ENCODE measurements at places on chromosomes 12 and 14.

GRCh38 chr12:5417500-5417899 lies 14.4 kb upstream of the NTF3 start:
- DNase-seq = no peak

GRCh38 chr12:122872815-122873361 lies 23.0 kb downstream of the VPS37B start:
- no peak for DNase-seq

- DNase-seq = no peak
Observed at GRCh38 chr12:50282721-50283228, 545 bp downstream of the LIMA1 start.

- no peak for DNase-seq
Observed at GRCh38 chr12:24415934-24416333, 466.5 kb upstream of the SOX5 start.

- no peak for DNase-seq
Observed at GRCh38 chr12:59097876-59098275, 177.6 kb upstream of the LRIG3 start.

- peak; percentile 23 for DNase-seq
Observed at GRCh38 chr12:101939856-101940265, 62.5 kb downstream of the DRAM1 start.

DNA sequence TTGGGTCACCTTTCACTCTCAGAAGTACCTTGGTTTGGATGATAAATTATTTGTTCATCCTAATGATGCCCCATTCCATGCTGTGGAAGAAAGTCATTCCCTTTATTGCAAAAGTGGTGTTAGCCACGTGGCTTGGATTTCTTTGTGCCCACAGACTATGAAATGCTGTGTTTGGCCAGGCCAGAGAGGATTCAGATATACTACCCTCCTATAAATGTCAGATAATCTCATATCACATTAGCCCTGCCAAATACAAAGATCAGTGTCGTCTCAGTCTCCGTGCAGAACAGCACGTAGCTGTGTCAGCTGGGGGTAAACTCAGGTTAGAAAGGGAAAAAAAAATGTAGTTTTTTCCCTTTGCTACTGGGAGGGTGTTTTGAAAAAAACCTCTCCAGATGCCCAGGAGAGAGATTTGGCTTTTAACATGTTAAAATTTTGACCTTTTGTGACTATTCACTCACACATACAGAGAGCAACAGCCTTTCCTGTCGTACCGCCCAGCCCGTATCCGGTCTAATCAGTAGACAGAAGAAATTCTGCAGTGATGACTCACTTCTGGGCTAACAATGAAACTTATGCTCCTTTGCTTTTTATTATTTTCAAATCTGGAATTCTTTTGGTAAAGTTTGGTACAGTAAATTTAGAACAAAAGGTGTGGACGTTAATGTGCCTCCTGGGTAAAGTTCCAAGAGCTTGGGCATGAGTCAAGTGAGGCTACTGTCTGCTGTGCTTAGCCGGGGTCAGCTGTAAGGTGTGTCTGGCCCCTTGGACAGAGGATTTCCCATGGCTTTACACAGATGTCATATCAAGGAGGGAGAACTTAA lies 8.5 kb upstream of the PTPRB start:
- DNase-seq = no peak

DNA sequence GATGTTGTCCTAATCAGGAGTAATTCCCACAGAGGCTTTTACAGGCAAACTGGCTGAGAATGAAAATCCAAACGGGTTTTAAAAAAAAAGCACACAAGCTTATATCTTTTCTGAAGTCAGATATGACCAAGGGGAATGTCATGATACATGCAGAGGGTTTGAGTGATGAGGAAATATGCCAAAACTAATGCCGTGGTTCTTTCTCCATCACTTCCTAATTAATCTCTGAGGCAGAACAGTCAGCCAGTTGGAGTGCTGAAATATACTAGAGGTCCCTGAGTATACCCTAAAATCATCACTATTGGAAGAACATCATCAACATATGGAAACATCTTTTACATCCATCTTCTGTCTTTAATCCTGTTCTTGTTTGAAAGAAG lies 160.8 kb upstream of the FAR2 start:
- DNase-seq = no peak

DNA sequence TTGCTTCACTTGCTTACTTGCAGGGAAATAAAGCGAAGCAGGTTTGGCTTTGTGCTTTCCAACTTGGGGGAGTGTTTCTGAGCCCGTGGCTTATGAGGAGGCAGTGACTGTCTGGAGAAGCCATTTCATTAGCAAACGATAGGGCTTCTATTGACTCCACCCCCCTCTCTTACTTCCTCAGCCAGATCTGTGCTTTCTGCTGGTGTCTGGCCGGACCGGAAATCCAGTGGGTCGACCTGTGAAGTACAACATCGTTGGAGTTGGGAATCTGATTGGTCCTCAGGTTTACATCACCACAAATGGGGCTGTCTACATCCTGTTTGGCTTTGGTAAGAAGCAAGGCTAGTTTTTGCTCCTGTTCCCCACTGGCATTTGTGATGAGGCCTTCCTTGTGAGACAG lies 22.3 kb downstream of the FAM234B start:
- DNase-seq = no peak

DNA sequence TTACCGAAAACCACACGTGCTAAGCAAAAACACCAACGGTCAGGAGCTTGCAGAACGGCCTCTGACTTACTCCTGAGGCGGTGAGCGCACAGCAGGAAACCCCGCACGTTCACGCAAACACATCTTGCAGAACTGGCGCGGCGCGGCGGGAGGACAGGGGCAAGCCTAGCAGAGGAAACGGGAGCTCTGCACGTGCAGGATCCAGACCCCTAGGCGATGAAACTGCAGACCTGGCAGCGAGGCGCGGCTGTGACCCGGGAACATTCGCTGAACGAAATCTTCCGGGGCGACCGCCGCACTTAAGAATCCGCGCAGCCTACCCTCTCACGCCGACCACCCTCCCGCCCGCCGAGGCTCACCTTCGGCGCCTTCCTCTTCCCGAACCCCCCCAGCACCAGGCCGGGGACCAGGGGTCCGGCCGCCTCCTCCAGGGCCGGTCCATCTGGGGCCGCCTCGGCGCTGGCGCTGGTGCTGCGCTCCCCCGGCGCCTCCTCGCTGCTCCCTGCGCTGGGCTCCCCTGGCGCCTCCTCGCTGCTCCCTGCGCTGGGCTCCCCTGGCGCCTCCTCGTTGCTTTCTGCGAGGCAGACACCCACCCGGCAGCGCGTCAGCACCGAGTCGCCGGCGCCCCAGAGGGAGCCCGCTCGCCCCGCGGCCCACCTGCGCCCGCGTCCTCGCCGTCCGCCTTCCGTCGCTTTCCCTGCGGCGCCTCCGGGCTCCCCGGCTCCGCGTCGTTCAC lies 615 bp downstream of the DDX51 start:
- peak; percentile 33 for DNase-seq

DNA sequence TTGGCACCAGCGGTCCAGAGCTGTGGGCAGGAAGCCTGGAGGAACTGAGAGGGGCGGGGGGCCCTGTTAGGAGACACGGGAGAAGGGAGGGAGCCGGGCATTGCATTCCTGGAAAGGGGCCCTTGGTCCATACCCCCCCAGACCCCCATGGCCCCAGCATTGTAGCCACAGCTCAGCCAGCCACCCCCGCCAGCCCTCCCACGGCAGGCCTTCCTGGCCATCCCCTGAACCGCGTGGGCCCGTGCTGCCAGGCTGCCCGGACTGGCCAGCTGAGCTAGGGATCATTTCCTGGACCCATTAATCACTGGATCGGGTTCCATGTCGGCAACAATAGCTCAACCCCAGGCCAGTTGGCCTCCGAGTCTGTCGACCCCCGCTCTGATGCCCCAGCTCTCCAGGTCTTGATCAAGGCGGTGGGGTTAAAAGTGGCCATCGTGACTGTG lies 39.8 kb upstream of the DIO3 start:
- DNase-seq = no peak

DNA sequence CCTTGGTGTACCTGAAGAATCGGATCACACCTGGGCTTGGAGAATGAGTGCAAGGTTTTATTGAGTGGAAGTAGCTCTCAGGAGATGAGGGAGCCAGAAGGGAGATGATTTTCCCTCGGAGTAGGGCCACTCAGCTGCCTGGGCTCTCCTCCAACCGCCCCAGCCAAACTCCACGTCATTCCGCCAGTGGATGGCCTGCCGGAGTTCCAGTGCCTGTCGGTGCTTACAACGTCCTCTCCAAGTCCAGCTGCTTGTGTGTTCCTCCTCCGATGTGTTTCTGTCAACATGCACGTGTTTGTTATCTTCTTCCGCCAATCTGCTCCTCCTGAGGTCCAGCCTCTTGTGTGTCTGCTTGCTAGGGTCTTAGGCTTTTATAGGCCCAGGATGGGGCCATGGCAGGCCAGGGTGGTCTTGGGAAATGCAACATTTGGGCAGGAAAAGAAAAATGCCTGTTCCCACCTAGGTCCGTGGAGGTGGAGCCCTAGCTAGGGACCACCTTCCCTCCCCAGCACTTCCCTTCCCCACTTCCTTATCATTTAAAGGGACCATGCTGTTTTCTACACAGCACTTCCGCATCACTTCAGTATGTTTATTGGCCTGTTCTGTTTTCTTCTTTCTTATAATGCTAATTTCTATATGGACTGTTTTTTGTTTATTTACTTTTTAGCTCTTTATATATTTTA lies 343.2 kb downstream of the PDZRN4 start:
- no peak for DNase-seq

- DNase-seq = no peak
Observed at GRCh38 chr14:29320286-29320685, 553.7 kb downstream of the FOXG1 start.

DNA sequence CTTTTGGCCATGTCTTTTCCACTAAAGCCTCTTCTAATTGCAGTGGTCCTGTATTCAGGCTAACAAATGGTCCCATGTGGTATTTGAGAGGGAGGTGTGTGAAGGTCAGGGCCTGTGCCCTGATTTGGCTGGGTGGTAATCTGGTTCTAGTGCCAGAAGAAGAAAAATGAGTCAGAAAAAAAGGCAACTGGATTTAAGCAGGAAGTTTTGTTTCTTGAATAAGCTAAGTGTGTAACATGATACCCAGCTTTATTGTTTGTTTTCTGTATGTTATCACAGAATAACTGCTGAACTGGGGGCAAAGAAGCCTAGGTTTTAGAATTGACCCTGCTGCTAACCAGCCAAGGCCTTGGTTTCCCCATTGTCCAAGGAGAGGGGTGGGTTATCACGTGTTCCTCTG lies 134.0 kb downstream of the ANO6 start:
- DNase-seq = no peak

- no peak for DNase-seq
Observed at GRCh38 chr14:105330491-105330895, 15.9 kb downstream of the PACS2 start.

DNA sequence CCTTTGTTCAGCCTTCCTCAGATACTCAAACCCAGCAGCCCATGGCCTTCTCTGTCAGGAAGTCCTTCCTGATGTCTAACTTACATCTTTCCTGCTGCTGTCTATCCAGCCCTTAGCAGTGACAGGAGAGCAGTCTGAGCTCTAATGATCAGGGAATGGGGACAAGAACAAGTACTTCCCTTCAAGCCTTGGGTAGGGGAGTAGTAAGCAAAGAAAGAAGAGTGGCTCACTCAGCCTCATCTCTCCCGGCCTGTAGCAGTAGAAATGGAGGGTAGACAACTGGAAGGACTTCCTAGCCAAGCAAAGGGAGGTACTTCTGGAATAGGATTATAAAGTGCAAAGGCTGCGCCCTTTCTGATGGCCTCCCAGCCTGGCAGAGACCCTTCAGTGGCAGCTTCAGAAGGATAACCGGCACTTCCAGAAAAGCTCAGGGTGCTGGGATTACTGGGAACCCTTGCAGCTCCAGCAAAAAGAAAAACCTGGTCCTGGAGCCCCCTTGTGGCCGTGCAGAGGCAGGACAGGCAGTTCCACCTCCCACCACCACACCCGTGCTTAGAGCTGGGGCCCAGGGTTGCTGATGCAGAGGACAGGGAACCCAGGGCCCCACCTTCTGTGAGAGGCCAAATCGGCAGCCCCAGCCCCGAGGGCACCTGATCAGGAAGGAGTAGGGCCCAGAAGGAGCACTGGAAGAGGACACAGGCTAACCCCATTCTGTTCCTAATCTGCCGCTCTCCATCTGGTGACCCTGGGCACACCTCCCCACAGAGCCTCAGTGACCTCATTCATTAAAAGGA lies 12.4 kb upstream of the SMUG1 start:
- peak; percentile 58 for DNase-seq

- DNase-seq = no peak
Observed at GRCh38 chr12:122867691-122868461, 28.0 kb downstream of the VPS37B start.

- DNase-seq = no peak
Observed at GRCh38 chr14:92523752-92524151, 10.2 kb downstream of the RIN3 start.

- no peak for DNase-seq
Observed at GRCh38 chr14:105060751-105061427, 4.3 kb downstream of the GPR132 start.

GRCh38 chr12:12017798-12018197 lies 52.9 kb upstream of the BCL2L14 start:
- no peak for DNase-seq

DNA sequence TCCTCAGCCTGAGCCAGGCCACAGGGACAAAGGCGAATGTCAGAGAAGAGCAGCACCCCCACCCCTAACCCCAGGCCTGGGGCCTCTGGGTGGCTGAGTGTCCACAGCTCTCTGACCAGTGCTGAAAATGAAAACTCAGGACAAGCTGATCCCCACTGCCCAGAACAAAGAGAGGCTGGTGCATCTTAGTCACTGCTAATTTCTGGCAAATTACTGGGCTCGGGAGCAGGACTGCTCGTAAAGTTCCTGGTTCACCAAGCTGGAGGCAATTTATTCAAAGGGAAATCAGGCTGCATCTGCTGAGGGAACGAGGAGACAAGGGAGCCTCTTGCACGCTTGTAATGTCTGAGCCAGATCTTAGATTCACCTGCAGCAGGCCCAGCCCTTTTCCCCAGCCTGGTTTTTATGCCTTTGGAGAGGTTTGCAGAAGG lies 43.2 kb downstream of the CALM1 start:
- no peak for DNase-seq

GRCh38 chr12:47913081-47913480 lies 8.3 kb upstream of the VDR start:
- DNase-seq = no peak

DNA sequence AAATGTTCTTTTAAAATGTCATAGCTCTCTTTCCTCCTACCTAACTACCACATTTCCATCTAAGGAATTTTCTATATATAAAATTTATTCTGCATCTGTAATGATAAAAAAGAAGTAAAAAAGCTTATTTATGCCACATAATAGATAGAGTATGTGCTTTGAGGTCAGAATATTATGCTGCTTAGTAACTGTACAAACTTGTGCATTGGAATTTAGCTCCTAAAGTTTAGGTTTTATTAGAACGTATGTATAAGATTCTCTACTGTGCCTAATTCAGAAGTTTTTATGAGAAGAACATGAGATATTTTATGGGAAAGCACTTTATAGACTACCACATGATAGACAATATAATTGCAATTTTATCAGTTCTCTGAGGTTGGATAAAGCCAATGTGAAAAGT lies 384.6 kb downstream of the SLC16A7 start:
- no peak for DNase-seq
